WERI-Rb-1 (cell line): ENCODE measurements at places on chromosomes 3 and 15.

GRCh38 chr15:67307156-67307555 lies 52.6 kb downstream of the IQCH start:
- DNase-seq: no peak

DNA sequence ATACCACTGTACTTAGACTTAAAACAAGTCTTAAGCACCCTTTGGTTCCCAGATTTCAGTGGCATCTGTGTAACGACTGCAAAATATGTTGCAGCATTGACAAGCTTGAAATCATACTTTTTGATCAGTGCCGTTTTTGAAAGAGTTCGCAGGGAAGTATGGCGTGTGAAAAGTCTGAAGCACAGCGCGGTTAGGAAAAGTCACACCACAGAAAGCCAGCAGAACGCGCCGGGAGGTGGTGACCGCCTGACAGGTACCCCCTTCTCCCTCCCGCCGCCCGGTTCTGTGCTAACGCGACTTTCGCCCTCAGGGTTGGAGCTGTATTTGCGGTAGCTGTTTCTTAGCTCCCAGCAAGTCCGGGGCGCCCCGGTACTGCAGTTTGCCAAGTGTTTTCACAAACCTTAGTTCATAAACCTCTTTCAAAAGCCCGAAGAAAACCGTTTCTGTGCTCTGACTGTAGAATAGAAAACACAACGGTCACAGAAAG lies 481 bp upstream of the CRYBG3 start:
- DNase-seq: peak; percentile 63

DNA sequence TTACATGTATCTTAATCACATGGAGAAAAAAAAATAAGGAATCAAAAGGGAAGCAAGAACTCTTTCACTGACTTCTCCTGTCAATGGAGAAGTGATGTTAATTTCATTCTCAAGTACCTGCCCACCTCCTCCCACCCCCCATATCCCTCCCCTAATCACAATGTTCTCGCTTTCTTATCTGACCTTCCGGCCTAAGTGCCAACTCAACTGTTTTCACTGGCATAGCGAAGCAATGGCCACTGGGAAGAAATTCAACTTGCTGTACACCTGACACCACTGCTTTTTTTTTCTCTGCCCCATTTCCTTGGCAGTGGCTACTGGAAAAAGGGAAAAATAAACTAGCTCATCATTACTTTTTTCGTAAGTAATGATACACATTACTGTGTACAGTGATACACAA lies 3.8 kb downstream of the SGO1 start:
- no peak for DNase-seq

DNA sequence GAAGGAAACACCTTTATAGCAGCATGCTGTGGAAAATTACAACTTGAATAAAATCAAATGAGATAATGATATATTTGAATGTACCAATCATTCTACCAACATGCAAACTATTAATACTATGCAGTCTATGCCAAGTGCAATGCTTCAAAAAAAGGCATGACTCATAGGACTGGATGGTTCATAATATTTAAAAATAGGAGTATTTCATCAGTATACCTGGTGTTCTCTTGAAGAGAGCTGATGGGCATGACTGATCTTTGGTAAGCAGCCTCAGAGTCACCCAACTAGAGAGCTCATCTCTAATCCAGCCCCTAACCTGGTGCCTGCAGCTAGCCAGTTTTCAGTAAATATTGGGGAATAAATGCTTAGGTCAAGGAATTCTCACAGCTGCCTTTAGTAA lies 434.7 kb upstream of the ARRDC4 start:
- no peak for DNase-seq

DNA sequence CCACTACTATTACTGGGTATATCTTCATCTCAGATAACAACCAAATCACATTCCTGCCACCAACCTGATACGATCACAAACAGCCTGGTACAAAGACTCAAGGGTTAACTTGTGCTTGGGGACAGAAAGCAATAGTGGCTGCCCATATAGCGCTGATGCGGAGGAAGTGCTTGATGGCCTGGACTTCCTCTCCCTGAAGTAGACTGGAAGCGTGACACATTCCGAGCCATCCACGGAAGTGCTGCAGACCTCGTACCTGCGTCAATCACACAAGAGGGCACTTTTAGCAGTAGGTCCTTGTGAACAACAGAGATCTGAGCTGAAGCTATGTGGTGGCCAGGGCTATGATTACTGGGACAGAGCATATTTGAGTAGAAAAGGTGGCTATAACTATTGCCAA lies 17.3 kb upstream of the C3orf62 start:
- no peak for DNase-seq

DNA sequence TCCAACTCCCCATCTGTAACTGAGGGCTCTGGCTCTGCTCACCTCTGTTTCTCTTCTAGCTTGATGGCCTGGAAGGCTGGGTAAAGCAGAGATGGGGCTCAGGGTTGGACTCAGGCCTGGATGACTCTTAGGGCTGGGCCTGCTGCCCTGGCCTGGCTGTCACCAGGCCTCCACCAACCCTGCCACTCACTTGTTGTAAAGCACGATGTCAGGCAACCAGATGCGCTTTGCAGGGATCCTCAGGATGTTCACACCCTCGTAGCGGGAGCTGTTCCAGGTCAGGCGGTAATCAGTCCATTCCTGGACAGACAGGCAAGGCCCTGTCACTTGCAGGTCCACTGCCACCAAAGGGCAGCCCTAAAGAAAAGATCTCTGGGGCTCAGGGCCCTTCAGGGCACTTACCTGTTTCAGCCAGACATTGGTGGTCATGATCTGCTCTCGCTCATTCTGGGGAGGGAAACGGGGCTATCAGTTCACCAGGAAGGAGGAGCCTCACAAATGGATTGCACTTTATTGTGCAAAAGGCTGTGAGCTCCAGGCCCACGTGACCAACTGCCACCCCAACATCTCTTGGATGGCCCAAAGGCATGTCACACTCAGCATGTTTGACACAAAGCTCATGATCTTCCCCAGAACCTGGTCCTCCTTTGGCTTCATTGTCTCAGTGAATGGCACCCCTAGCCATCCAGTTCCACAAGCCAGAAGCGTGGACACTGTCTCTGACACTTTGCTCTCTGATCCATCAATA lies 9.9 kb downstream of the CHRNB4 start:
- DNase-seq: no peak

GRCh38 chr3:4828279-4829030 lies 150.8 kb upstream of the BHLHE40 start:
- DNase-seq: no peak

DNA sequence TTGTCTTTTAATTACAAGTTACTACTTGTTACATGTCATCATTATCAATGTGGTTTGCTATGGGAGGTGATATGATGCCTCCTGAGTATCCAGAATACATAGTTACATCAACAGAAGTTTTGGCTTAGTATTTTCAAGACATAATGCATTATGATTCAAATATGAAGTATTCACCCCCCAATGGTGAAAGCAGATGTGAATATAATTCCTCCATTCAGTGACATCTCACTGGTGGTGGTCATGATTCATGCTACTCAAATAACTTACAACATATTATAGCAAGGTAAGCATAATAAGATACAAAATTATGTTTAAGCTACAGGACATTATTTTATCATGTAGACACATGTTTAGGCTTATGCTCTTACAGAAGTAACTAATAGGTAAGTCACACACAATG lies 34.9 kb upstream of the TTBK2 start:
- DNase-seq: no peak

DNA sequence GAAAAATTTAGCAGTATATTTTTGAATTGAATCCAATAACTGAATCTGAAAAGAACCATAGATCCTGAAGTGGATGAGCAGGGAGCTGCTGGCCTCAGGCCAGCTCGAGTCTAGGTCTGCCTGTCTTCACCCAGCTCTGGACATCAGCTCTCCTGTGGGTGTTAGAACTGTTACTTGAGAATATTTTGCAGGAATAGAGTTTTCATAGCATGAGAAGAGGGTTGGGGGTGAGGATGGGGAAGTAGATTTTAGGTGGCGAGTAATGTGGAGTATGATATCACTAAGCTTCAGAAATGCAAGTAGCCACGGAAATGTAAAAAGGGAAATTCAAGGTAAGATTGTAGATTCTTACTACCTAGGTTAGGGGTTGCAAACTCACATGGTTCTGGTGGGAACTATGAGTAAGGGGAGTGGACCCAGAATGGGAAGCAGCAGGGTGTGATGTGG lies 6.2 kb downstream of the RAB8B start:
- DNase-seq: no peak

GRCh38 chr15:62785881-62786828 lies 256.4 kb upstream of the TPM1 start:
- DNase-seq: no peak

DNA sequence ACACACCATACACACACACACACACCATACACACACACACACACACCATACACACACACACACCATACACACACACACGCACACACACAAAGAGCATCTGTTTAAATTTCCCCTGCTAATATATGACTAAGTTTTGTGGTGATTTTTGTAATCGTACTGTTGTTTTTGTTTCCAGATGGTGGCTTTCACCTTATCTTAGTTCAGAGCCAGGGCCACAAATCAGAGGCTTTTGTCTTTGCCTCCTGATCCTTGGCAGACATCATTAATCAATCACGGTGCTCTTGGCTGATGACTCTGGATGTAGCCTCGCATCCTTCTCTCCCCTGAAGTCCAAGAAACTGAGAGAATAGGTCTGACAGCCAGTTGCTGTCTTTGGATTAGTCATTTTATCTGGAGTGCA lies 52.1 kb downstream of the EDEM1 start:
- DNase-seq: peak; percentile 81

GRCh38 chr3:52484680-52485461 lies 10.3 kb upstream of the STAB1 start:
- DNase-seq: no peak

GRCh38 chr3:64718976-64719375 lies 31.2 kb upstream of the ADAMTS9 start:
- DNase-seq: no peak

DNA sequence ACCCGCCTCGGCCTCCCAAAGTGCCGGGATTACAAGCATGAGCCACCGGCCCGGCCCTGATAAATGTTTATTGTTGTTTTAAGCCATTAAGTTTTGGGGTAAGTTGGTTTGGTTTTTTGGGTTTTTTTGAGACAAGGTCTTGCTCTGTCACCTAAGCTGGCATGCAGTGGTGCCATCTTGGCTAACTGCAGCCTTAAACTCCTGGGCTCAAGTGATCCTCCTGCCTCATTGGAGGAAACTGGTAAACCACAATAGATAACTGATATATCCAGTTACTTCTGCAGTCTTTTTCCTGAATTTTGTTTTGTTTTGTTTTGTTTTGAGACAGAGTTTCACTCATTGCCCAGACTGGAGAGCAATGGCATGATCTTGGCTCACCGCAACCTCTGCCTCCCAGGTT lies 4.2 kb downstream of the SLC25A20 start:
- DNase-seq: no peak

GRCh38 chr3:109155828-109156227 lies 19.3 kb downstream of the C3orf85 start:
- DNase-seq: no peak

- DNase-seq: no peak
Observed at GRCh38 chr3:72329354-72329753, 518.9 kb downstream of the SHQ1 start.

- peak; percentile 54 for DNase-seq
Observed at GRCh38 chr3:193046371-193046770, 128.7 kb upstream of the MB21D2 start.

DNA sequence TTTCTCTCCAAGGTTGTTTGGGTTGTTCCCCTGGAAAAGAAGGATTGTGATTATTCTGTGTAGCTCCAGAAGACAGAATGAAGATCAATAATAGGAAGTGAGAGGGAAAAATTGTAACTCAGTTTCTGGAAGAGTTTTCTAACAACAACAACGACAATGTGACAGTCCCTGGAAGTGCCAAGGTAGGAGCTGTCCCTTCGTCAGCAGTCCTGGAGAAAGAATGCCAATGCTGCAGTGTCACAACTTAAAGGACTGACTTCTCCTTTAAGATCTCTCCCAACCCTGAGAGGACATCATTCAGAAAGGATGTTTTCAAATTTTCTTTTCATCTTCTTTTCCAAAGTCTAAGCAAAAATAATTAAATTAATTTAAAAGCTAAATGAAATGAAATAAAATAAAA lies 136.4 kb upstream of the GAP43 start:
- no peak for DNase-seq

GRCh38 chr15:72939514-72940228 lies 112.6 kb upstream of the NEO1 start:
- no peak for DNase-seq

DNA sequence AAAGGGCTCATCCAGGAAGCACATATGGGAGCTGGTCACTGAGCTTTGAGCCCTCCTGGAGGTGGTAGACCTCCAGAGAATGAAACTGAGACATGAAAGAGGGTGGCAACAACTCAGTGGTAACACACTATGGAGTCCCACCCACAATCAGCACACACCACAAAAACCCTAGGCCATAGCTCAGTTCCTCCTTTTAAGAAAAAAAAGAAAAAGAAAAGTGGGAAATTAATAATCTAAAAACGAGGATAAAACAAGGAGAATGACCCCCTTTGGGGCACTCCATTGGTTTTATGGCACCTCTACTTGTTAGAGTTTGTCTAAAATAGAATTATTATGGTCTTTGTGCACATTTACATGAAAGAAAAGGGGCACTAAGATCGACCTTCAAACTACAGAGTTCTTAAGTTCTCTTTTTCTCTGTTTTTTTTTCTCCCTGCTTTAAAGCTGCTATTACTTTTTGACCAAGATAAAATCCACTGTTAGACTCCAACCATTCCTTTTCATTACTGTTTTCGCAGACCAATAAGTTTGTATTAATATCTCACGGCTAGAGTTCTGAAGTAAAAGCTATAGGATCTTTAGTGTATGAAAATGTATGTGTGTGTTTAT lies 40.2 kb upstream of the ZBTB20 start:
- DNase-seq: no peak

- no peak for DNase-seq
Observed at GRCh38 chr3:37375184-37376127, 201.1 kb upstream of the LRRFIP2 start.

GRCh38 chr3:43207628-43208085 lies 78.7 kb upstream of the SNRK start:
- no peak for DNase-seq

GRCh38 chr15:90190606-90191343 lies 10.4 kb upstream of the SEMA4B start:
- DNase-seq: no peak

DNA sequence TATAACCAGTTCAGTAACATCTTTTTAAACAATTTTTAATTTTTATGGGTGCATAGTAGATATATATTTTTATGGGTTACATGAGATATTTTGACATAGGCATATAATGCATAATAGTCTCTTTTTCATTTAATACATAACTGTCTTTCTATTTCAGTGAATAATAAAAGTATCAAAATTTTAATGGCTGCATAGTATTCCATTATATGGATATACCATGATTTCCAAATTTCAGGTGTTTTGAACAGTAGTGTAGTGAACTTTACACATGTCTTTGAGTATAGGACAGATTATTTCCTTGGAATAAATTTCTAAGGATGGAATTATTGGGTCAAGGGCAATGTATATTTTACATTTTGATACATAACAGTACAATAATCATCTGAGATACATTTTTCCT lies 10.7 kb downstream of the WHAMM start:
- no peak for DNase-seq

GRCh38 chr3:90136456-90137191 lies 1029.2 kb downstream of the EPHA3 start:
- DNase-seq: no peak
